DMS 273 treated with DMSO at 0.1 percent for 48 hours (cell line): ENCODE measurements at places on chromosomes 11 and 22.

- DNase-seq: no peak
Observed at GRCh38 chr22:47168900-47169800, 406.7 kb downstream of the TBC1D22A start.

- DNase-seq: no peak
Observed at GRCh38 chr22:46773076-46773475, 10.6 kb downstream of the TBC1D22A start.

DNA sequence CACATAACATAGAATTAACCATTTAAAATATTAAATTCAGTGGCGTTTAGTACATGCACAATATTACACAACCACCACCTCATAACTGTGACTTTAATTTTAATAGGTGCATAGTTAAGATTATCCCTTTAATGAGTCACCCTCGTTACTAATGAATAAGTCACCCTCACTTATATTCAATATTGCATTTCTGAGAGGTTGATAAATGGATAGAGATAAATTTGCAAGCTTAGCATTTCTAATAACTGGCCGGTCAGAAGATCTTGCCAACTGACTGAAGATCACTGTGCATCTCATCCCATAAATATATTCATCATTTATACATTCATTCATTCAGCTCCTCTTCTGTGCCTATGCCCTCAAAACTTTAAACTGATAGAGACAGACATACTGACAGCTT lies 243.7 kb downstream of the TTC28 start:
- no peak for DNase-seq

GRCh38 chr11:131278472-131278871 lies 91.9 kb upstream of the NTM start:
- DNase-seq: no peak

GRCh38 chr11:67367761-67368227 lies 5.6 kb downstream of the CLCF1 start:
- no peak for DNase-seq

GRCh38 chr11:94834911-94835593 lies 66.9 kb downstream of the AMOTL1 start:
- no peak for DNase-seq

GRCh38 chr11:216081-216974 lies 8.8 kb downstream of the RIC8A start:
- no peak for DNase-seq

DNA sequence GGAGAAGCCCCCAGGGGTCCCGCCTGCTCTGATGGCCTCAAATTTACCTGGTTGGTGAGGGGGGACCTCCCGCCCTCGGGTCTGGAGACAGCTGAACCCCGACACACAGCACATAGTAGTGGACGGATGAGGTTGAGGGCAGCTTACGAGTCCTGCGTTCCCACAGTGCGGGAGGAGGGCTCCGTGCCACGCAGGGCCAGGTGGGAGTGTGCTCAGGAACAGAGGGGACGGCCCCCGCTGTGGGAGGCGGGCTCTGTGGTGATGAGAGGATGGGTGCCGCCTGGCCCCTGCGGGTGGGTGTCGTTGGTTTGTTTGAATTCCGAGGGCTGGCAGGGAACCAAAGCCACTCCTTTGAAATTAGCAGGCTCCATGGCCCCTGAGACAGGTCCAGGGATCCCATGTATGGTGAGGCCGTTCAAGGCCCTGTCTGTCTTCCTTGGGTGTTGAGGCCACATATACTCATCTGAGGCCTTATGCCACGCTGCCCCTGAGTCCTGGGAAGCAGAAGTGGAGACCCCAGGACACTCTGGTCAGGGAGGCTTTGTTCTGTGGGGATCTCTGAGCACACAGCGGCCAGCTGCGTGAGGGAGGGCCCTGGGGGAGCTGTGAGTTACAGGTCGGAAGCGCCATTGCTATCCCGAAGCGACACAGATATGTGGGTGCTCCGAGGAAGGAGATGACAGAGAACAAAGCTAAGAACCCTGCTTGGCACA lies 21.9 kb downstream of the NADSYN1 start:
- DNase-seq: no peak

DNA sequence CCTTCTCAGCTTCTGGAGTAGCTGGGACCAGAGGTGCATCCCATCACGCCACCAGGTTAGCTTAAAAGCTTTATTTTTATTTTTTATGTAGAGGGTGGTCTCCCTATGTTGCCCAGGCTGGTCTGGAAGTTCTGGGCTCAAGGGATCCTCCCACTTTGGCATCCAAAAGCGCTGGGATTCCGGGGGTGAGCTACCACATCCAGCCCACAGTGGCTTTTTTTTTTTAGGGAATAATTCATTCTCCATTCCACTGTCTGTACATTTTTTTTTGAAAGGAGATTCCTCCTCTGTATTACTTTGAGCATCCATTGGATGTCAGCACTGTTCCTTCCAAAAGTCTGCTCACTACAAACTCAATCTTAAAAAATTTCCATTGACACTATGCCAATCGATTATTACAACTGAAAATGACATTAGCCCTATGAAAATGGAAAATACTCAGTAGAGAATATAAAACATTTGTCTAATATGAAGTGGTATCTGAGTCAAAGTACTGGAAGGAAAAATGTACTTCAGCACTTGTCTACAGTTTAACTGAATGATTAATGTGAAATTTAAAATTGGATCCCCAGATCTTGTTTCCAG lies 1.3 kb upstream of the LPXN start:
- no peak for DNase-seq

DNA sequence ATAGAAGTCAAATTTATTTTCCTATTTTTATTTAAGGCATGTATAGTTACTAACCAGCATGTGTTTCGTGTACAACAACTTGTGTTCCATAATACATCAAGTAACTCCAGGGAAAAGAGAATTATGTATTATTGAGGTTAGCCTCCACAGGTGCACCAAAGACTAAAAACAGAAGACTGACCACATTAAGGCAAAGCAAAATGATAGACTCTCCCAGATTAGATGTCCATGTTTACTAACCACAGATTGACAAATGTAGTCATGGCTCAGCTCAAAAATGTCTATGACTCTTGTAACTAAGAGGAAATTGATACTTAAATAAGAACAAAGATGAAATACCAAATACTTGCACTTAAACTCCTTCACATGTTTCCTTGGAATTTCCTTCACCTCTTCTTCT lies 238.5 kb downstream of the METTL15 start:
- DNase-seq: no peak

- no peak for DNase-seq
Observed at GRCh38 chr22:26394777-26395176, 34.3 kb upstream of the ASPHD2 start.

GRCh38 chr11:111814106-111814505 lies 47.9 kb upstream of the PPP2R1B start:
- no peak for DNase-seq

DNA sequence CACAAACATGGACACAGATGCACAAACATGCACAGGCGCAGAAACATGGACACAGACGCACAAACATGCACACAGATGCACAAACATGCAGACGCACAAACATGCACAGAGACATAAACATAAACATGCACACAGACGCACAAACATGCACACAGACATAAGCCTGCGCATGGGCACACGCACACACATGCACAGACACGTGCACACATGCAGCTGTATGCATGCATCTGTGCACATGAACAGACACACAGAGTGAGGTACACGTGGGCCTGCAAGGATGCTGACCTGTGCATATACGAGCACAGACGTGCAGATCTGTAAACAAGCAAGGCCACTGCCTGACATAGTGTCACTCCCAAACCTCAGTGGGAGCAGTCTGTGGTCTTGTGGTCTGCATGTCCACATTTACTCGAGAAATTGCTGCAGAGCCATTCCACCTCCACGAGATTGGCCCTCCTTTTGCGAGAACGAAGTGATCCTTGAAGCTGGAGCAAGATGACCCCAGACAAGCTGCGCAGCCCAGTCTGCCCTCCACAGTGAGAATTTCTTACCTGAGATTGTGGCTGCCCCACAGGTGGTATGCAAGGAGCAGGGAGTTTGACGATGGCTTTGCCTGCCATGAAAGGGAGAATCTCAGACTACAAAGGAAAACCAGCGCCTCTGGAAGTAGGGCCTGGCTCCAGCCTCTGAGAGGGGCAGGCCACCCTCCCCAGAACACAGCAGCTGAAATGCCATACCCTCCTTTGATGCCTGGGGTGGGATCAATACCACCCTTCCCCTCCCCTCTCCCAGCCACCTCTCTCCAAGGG lies 299.9 kb downstream of the BRD1 start:
- no peak for DNase-seq

GRCh38 chr11:13772223-13773046 lies 104.0 kb downstream of the FAR1 start:
- peak; percentile 21 for DNase-seq

DNA sequence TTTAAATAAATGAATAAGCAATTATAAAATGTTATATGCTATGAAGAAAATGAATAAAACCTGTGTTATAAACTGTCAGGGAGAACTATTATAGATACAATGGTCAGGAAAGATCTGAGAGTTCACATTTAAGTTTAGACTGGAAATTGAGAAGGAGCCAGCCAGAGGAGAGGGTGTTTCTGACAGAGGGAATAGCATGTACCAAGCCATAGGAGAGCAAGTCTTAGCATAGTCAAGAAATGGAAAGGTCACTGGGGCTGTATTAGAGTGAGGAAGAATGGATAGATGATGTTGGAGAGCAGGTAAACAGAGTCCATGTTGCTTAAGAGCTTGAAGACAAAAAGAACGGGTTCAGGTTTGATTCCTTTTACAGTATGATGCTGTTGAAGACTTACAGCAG lies 87.4 kb downstream of the FAM83F start:
- no peak for DNase-seq

- no peak for DNase-seq
Observed at GRCh38 chr11:106668147-106668546, 350.1 kb downstream of the GUCY1A2 start.

DNA sequence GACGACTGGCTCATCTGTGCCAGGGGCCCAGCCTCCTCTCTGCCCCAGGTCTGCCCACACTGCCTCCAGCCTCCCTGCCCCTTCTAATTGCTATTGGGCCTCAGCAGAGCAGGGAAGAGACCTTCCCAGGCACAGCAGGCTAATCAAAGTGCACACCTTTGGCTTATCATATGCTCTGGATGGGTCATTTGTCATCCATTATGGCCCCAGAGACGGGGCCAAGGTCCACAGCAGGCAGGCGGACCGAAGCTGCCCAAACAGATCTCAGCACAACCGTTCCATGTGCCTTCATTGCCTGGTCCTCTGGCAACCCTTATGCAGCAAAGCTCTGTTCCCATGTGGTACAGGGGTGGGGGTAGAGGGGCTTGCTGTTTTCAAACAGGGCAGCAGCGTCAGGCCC lies 66.6 kb downstream of the TP53I11 start:
- no peak for DNase-seq

- DNase-seq: no peak
Observed at GRCh38 chr11:67167091-67167490, 48.0 kb downstream of the KDM2A start.

DNA sequence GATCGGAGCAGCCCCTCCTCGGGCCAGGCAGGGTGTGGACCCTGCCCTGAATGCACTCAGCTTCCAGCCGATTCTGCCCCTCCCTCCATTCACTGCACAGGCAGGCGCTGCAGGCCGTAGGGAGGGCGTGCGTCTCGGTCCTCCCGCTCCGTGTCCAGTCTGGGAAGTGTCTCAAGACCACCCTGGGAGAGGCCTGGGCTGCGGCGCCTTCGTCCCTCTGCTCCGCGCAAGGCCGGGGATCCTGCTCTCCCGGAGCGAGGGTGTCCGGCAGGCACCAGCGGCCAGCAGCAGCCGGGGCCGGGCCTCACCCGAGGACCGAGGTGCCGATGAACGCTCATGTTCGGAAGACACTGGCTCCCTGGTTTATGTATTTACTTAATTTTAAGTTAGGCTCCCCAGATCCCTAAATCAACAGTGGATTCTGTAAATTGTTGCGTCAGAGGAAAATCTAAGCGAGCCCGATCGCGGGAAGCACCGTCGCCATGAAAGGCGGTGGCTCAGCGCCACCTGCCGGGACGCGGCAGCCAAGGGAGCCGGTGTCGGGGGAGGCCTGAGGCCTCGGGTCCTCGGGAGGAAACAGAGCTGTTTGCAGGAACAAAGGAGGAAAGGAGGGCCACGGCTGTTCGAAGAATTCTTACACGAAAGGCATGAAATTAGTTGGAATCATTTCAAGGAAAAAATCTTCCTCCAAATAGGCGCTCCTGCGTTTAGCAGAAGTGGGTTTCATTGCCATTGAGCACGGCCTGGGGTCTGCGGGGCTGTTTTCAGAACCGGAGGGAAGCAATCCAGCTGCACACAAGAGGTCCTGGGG lies 195.3 kb downstream of the BRD1 start:
- DNase-seq: no peak

DNA sequence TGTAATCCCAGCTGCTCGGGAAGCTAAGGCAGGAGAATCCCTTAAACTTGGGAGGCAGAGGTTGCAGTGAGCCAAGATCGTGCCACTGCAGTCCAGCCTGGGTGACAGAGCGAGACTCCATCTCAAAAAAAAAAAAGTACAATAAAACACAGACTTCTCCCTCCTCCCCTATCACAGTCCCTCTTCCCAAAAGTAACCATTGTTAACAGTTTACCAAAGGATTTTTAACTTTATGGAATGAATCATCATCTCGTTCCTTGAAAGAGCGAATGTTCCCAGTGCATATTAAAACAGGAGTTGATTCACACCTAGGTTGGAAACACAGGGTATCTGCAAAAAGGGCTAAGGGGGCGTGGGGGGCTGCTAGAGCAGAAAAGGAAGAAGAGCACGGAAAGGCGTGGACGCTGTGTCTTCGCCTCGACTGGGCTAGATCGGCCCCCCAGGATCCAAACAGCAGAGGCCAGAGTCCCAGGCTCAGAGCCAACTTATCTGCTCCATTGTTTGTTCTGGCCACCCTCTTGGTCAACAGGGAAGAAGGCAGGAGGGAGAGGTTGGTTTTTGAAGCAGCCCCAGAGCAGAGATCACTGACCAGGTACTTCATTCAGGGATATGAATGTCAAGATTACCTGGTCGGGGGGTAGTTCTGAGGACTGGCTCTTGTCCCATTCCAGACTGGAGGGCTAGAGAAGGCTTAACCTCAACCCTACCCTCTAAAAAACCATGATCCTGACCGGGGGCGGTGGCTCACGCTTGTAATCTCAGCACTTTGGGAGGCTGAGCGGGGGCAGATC lies 2.1 kb upstream of the AHNAK start:
- no peak for DNase-seq

- peak; percentile 52 for DNase-seq
Observed at GRCh38 chr11:74449369-74449931, 17.9 kb downstream of the KCNE3 start.

DNA sequence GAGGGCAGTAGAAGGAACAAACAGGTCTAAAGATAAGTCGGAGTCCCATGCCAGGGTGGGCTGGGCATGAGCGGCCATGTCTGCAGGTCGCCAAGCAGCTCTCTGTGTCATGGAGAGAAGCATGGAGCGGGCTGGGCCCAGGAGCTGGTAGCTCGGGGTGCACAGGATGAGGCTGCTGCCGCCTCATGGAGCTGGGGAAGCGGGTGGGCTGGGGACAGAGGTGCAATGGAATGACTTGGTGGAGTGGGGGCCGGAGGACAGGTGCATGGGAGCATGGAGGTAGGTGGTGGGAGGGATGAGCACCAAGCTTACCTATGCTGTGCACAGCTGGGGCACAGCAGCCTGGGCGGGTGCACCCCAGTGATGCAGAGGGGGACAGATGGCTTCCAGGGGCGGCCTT lies 3.6 kb downstream of the NRXN2 start:
- no peak for DNase-seq

- DNase-seq: no peak
Observed at GRCh38 chr11:45771193-45771565, 33.8 kb upstream of the SLC35C1 start.

GRCh38 chr11:12402691-12403120 lies 25.3 kb downstream of the PARVA start:
- no peak for DNase-seq

- DNase-seq: no peak
Observed at GRCh38 chr11:117519590-117519989, 191.9 kb downstream of the CEP164 start.
